CD14-positive monocyte (primary cell): ENCODE measurements at places on chromosomes 4 and X. TPM values are rescaled to one million over a fixed set of nuclear protein-coding genes. Genes with fewer than 3 reads are reported as not detected.

GRCh38 chr4:99710020-99710419, 52.4 kb upstream of the C4orf54 start:
- H3K27me3 ChIP-seq = no peaks in the 10 kb centered on the region
- no peak overlapping the region for H3K27ac ChIP-seq
- H3K4me3 ChIP-seq = no peak overlapping the region
- no peaks in the 10 kb centered on the region for H3K36me3 ChIP-seq

GRCh38 chrX:10233173-10233572, 76.4 kb downstream of the CLCN4 start:
- H3K4me1 ChIP-seq = no peaks in the 10 kb centered on the region
- H3K4me3 ChIP-seq = no peak overlapping the region
- no peak for DNase-seq
- no peaks in the 10 kb centered on the region for H3K36me3 ChIP-seq

- H3K36me3 ChIP-seq = no peaks in the 10 kb centered on the region
- peaks cover 3% of the 10 kb centered on the region for H3K27me3 ChIP-seq
- no peak overlapping the region for H3K4me3 ChIP-seq
These were observed 1.9 kb downstream of the SLC9A7 start for GRCh38 chrX:46757052-46757451.

GRCh38 chrX:52280812-52281211, 88.0 kb upstream of the XAGE2 start:
- peaks cover 2% of the 10 kb centered on the region for H3K4me1 ChIP-seq
- H3K27ac ChIP-seq = no peak overlapping the region
- H3K27me3 ChIP-seq = peaks cover 2% of the 10 kb centered on the region
- peak; percentile 27 for DNase-seq
- H3K36me3 ChIP-seq = no peaks in the 10 kb centered on the region

DNA sequence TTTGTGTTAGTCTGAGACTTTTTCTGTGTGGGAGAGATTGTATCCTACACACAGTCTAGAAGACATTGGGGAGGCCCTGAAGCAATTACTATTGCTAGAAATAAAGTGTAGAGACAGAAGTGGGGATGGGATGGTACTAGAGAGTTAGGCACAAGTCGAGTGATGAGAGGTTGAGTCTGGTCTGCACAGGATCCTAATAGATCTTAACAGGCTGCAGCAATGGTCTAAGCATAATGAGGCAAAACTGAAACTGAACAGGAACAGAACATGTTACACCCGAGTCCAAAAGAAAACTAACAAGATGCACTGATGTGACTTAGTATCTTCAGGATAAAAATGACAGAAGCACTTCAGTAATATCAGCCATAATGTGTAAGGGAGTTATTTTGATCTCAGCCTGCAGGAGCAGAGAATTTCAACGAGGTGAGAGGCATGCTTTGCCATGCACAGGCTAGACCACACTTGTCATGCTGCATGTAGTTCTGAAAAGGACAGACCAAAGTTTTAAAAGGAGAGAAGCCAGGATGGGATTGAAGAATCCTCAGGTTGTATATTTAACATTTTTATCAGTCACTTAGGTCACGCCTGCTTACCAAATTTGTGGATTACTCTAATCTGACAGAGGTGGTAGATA, 205.8 kb upstream of the BOD1L1 start:
- H3K27ac ChIP-seq = no peak overlapping the region
- H3K27me3 ChIP-seq = no peaks in the 10 kb centered on the region
- H3K4me1 ChIP-seq = no peaks in the 10 kb centered on the region
- H3K4me3 ChIP-seq = no peak overlapping the region
- H3K36me3 ChIP-seq = no peaks in the 10 kb centered on the region

GRCh38 chr4:83582289-83582785, 46.4 kb downstream of the GPAT3 start:
- DNase-seq = no peak
- peaks cover 26% of the 10 kb centered on the region for H3K36me3 ChIP-seq
- peaks cover 24% of the 10 kb centered on the region for H3K4me1 ChIP-seq

Gene SPANXA1
- polyA plus RNA-seq = not detected in 2 replicates

DNA sequence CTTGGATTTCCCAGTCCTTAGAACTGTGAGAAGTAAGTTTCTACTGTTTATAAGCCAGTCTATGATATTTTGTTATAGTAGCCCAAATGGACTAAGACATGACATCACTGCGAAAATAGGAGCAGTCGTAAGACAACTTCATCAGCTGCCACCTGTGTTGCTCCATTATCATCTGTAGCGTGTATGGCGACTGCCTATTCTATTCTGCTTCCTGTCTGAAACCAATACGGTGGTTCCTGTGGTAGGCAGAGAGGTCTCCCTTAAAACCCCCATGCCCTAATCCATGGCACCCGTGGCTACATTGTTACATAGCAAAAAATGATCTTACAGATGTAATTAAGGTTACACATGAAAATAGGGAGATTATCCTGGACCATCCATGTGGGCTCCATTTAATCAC, 105.4 kb upstream of the FAT1 start:
- H3K4me3 ChIP-seq = no peak overlapping the region
- no peak overlapping the region for H3K27ac ChIP-seq
- H3K4me1 ChIP-seq = no peaks in the 10 kb centered on the region
- DNase-seq = no peak

DNA sequence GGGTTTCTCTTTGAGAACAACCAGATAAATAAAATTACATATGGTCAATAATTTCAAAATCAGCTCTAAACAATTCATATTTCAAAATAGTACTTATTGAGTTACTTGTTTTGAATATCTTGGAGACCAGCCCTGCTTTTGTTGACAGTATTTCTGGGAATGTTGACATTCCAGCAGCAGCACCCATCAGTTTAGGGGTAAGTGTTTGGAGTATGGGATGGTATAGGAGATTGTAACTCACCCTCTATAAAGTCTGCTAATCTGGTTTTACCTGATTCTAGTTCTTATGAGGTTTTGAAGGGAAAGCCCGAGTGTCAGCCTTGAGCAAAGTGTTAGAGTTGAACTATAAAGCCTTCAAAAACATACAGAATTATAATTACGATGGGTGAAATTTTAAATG, 139.2 kb upstream of the ANKRD50 start:
- no peak for DNase-seq
- H3K4me3 ChIP-seq = no peak overlapping the region
- H3K27me3 ChIP-seq = no peaks in the 10 kb centered on the region
- no peak overlapping the region for H3K27ac ChIP-seq
- no peaks in the 10 kb centered on the region for H3K36me3 ChIP-seq

Gene EPHA5
- not detected for polyA plus RNA-seq

Gene ARAP2
- 4.0 and 17.7 TPM in 2 replicates for polyA plus RNA-seq

Gene CXCL6
- polyA plus RNA-seq = not detected in 2 replicates

- no peak for DNase-seq
- H3K27me3 ChIP-seq = no peaks in the 10 kb centered on the region
- H3K4me3 ChIP-seq = no peak overlapping the region
- H3K27ac ChIP-seq = no peak overlapping the region
- H3K4me1 ChIP-seq = no peaks in the 10 kb centered on the region
These were observed 13.0 kb downstream of the SEPTIN11 start for GRCh38 chr4:76962406-76963130.

Gene TLR3
- 0.09 TPM for polyA plus RNA-seq

Gene GYPA
- not detected for polyA plus RNA-seq

DNA sequence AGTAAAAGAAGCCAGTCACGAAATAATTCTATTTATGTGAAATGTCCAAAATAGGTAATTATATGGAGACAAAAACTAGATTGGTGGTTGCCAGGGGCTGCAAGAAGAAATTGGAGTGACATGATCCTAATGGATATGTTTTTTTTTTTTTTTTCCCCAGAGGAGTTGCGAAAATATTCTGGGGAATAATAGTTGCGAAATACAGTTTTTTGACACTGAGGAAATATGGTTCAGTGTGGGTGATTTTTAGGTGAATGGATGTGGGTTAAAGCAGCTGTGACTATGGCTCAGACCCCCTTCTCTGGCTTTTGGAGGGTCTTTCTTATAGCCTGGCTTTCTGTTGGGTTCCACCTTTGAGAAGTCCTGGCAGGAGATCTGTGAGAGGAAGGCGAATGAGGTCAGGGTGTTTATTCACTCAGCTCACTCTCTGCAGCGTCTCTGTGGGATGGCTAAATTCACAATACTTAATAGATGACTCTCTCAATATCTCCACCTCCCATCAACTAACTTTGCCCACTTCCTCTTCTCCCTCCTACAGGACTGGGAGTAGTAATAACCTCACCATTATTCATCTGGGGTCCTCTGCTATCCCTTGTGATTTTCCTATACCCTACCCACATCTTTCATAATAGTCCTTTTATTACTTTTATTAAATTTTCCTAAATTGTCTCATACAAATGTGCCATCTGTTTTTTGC, 15.3 kb upstream of the RAB9B start:
- H3K4me3 ChIP-seq = no peak overlapping the region
- H3K4me1 ChIP-seq = no peaks in the 10 kb centered on the region
- H3K27me3 ChIP-seq = peaks cover 6% of the 10 kb centered on the region
- no peak overlapping the region for H3K27ac ChIP-seq

- H3K27me3 ChIP-seq = no peaks in the 10 kb centered on the region
- no peaks in the 10 kb centered on the region for H3K36me3 ChIP-seq
- H3K4me1 ChIP-seq = peaks cover 12% of the 10 kb centered on the region
- no peak overlapping the region for H3K4me3 ChIP-seq
- DNase-seq = peak; percentile 14
These were observed 980 bp upstream of the GIMD1 start for GRCh38 chr4:106369456-106370060.

DNA sequence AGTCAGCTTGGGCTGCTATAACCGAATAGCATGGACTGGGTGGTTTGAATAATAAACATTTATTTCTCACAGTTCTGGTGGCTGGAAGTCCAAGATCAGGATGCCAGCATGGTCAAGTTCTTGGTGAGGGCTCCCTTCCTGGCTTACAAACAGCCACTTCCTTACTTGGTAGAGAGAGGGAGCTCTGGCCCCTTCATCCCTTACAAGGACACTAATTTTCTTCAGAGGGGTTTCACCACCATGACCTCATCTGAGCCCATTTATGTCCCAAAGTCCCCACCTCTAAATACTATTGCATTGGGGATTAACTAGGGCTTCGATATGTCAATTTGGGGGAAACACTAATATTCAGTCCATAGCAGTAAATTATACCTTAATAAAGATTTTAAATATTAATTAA, 61.8 kb downstream of the CLNK start:
- H3K27ac ChIP-seq = no peak overlapping the region
- no peaks in the 10 kb centered on the region for H3K36me3 ChIP-seq
- DNase-seq = no peak
- no peaks in the 10 kb centered on the region for H3K27me3 ChIP-seq
- H3K4me1 ChIP-seq = no peaks in the 10 kb centered on the region

- H3K36me3 ChIP-seq = peaks cover 18% of the 10 kb centered on the region
- H3K4me3 ChIP-seq = peak overlapping the region; percentile 95
- H3K27ac ChIP-seq = no peak overlapping the region
- DNase-seq = no peak
- no peaks in the 10 kb centered on the region for H3K27me3 ChIP-seq
- H3K4me1 ChIP-seq = peaks cover 49% of the 10 kb centered on the region
These were observed 1.2 kb upstream of the CCNG2 start for GRCh38 chr4:77155631-77156452.

DNA sequence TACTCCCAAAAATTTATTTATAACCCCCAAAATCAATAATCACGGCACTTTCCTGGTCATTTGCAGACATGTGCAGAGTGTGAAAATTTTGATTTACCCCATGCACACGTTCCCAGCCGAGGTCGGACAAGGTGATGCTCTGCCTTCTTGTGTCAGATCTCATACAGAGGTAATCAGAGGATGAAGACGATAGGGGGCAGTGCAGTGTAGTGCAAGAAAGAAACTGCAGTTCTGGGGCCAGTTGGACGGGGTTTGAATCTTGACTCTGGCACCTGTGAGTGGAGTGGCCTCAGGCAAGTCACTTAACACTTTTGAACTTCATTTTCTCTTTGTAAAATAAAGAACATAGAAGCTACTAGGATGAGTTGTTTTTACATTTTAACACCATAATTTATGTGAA, 88.4 kb downstream of the FRMPD3 start:
- H3K27ac ChIP-seq = no peak overlapping the region
- H3K36me3 ChIP-seq = no peaks in the 10 kb centered on the region
- DNase-seq = no peak
- no peaks in the 10 kb centered on the region for H3K4me1 ChIP-seq
- no peaks in the 10 kb centered on the region for H3K27me3 ChIP-seq

Gene LGI2
- polyA plus RNA-seq = 0.33 TPM

DNA sequence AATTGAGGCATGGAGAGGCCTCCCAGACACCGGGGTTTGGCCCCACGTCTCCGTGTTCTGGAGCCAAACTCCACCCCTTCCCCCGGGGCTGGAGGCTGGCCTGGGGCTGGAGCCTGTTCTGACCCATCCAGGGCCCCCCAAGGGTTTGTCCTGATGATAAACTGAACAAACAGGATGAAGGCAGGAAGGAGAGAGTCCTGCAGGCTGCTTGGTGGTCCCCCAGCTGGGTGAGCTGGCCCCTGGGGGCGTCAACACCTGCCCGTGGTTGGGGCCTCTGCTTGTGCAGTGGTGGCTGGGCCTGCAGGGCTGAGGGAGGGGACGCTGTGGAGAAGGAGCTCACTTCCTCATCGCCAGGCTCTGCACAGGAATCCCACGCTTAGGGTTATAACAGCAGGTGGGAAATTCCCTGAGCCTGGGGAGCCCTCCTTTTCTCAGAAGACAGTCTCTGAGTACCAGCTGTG, 2.3 kb downstream of the SH3TC1 start:
- H3K27ac ChIP-seq = peak overlapping the region; percentile 96
- no peaks in the 10 kb centered on the region for H3K27me3 ChIP-seq
- peaks cover 82% of the 10 kb centered on the region for H3K4me1 ChIP-seq
- H3K4me3 ChIP-seq = peak overlapping the region; percentile 56
- no peaks in the 10 kb centered on the region for H3K36me3 ChIP-seq

- H3K4me3 ChIP-seq = no peak overlapping the region
- H3K36me3 ChIP-seq = no peaks in the 10 kb centered on the region
- H3K27ac ChIP-seq = no peak overlapping the region
- no peaks in the 10 kb centered on the region for H3K4me1 ChIP-seq
These were observed 113.3 kb downstream of the SLIT2 start for GRCh38 chr4:20364969-20365368.
